Neural cell (in vitro differentiated cells): ENCODE measurements at places on chromosomes 2 and 18. TPM values are rescaled to one million over a fixed set of nuclear protein-coding genes. Genes with fewer than 3 reads are reported as not detected.

The SUCLG1 gene
- 135 and 205 TPM in 2 replicates for polyA plus RNA-seq

The ACTG2 gene
- 0.67 and 1.6 TPM in 2 replicates for polyA plus RNA-seq

The AMER3 gene
- polyA plus RNA-seq, result 19.2 and 22.7 TPM in 2 replicates

The DNAH6 gene
- 2.1 and 2.5 TPM in 2 replicates for polyA plus RNA-seq

The B3GNT2 gene
- 4.2 and 5.8 TPM in 2 replicates for polyA plus RNA-seq

The TXNDC2 gene
- polyA plus RNA-seq, result 0.41 TPM in 1 of 2 replicates, not detected in the other

The TCF7L1 gene
- polyA plus RNA-seq, result 0.14 TPM in 1 of 2 replicates, not detected in the other

The MOCOS gene
- not detected in 2 replicates for polyA plus RNA-seq

The FAM228A gene
- polyA plus RNA-seq, result 1.5 and 2.6 TPM in 2 replicates

The SERPINB11 gene
- not detected in 2 replicates for polyA plus RNA-seq

The ERBB4 gene
- polyA plus RNA-seq, result 0.69 and 0.88 TPM in 2 replicates

The REG1B gene
- not detected in 2 replicates for polyA plus RNA-seq

The DLX2 gene
- polyA plus RNA-seq, result 7.7 and 9.3 TPM in 2 replicates

The UGT1A3 gene
- not detected in 2 replicates for polyA plus RNA-seq

The CCBE1 gene
- 0.19 TPM in 1 of 2 replicates, not detected in the other for polyA plus RNA-seq
